ENCODE measurements at places on chromosomes 11 and 22.

DNA sequence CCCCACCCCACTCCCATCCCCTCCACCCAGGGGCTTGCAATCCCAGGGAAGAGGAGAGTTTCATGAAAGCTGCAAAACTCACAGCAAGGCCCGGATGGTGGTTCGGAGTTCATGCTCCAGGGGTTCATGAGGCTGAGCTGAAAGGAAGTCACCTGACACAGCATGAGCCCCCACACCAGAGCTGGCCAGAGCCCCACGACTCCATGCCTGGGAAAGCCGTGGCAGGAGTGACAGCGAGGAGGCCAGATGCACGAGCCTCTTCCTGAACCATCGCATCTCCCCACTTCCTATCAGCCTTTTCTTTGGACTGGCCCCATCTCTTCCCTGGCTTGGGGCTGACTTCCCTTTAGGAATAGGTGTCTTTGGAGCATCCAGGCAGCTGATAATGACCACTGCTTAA is 105.8 kb downstream of the ABTB2 start:
- no peak for DNase-seq

- DNase-seq, result no peak
Measured at GRCh38 chr11:34208266-34209135, 103.1 kb downstream of the NAT10 start.

DNA sequence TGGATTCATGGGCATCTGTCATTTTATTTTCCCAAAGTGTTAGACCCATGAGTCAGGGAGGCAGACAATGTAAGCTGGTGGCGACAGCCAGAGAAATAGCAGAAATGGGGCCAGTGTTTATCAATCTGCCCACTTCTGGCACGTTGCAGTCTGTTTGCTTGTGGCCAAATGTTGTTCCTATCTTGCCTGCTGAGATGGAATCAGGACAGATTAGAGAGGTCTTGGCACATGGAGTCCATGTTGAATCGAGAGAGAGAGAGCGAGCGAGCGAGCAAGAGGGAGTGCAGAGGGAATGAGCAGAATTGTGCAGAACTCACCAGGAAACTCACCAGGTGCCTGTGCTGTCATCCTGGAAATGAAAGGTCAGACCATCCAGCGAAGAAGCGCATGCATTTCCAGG is 21.9 kb upstream of the PARVG start:
- no peak for DNase-seq

DNA sequence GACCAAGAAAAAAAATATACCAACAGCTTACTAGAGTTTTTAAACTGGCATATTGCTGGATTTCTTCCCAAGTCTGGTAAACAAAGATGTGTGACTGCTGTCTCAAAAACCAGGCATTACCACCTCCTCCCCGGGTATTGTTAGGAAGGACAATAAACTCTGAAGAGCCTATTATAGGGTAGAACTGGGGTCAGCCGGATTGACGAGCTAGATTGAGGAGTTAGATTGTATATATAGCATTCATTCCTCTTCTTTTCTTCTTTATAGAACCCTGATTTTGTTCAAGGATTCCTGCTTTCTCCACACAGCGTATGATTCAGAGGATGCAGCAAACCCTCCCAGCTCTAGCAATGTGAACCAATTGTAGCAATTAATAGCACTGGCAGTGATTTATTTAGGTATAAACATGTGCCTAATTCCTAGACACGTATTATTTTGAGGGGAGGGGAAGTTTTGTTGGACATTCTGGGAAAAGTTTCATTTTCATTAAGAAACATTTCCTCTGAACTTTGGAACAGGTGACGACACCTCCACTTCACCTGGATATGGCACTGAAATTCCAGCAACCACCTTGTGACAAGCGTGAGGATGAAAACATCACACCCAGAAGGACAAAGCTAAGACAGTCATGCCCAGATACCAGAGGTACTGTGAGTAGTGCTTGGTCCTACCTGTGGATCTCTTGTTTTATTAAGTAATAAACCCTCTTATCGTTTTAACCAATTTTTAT is 679.4 kb upstream of the KIRREL3 start:
- DNase-seq, result no peak

DNA sequence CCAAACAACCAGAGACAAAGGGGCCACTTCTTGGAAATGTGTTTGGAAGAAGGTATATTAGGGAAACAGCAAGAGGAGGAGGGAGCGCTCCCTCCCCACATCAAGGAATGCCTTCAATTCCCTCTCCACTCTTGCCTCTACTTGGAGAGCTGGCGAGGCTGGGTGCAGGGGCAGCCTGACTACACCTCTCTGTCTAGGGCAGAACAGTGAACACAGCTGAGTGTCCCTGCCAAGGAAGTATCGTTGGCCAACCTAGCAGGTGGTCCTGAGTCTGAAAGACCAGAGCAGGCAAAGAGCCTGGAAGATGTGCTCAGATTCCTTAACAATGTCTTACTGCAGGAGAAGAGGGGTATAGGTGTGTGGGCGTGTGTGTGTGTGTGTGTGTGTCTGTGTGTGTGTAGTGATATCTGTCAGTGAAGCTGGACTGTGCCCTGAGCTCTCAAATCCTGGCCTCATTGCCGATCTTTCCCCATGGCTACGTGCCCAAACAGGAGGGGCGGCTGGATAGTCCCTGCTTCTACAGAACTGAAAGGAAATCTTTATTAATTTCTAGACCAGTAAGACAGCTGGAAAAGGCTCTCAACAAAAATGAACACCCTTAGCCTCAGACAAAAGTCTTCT is 46.8 kb downstream of the PAMR1 start:
- no peak for DNase-seq

GRCh38 chr22:27749597-27750225 is 51.8 kb downstream of the MN1 start:
- DNase-seq, result no peak

- DNase-seq, result no peak
Measured at GRCh38 chr22:46701262-46701661, 36.8 kb downstream of the CERK start.

GRCh38 chr11:131099013-131099412 is 182.7 kb upstream of the SNX19 start:
- no peak for DNase-seq

DNA sequence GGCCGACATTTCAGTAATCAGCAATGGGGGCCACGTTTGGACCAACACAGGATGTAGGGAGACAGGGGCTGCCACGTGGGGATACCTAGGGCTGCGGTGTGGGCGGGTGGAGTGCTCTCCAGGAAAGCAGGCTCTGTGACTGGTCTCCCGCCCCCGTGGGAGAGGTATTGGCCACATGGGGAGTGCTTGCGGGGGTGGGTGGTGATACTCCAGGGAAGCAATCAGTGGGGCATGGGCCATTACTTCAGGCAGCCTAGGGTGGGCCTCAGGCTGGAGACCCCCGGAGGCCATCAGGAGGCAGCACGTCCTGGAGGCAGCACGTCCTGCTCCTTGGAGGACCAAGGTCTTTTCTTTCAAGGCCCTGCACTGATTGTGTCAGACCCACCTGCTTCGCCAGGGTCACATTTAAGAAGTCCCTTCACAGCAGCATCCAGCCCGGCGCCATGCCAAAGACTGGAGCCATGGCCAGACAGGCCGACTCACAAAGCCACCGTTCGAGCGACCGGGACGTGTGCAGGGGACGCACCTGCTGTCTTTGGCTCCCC is 3.0 kb upstream of the MUC2 start:
- DNase-seq, result no peak

- no peak for DNase-seq
Measured at GRCh38 chr11:22344081-22344480, 5.9 kb downstream of the SLC17A6 start.
